OCI-LY7 (cell line): ENCODE measurements at places on chromosomes 7 and 10.

DNA sequence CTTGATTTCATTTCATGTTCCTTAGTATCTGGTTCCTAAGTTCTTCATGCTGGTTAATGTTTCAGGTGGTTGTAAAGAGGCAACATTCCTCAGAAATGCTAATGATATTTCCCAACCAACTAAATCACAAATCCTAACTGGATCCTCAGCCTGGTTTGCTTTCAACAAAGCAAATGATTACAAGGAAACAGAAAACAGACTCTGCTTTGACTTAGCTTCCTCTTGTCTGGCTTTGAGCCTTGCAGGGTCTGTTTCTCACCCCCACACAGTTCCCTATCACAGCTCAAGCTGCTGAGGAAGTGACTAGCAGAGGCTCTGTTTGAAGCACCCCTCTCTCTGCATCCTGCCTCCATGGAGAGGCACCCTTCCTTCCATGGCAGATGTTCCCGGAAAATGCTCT is 130.2 kb upstream of the CTTNBP2 start:
- DNase-seq: no peak

GRCh38 chr10:114905450-114905849 is 32.5 kb upstream of the TRUB1 start:
- no peak for DNase-seq

- no peak for DNase-seq
These were observed 1.2 kb downstream of the PHKG1 start for GRCh38 chr7:56091591-56091990.

- DNase-seq: no peak
These were observed 15.6 kb upstream of the AQP1 start for GRCh38 chr7:30896036-30896435.

DNA sequence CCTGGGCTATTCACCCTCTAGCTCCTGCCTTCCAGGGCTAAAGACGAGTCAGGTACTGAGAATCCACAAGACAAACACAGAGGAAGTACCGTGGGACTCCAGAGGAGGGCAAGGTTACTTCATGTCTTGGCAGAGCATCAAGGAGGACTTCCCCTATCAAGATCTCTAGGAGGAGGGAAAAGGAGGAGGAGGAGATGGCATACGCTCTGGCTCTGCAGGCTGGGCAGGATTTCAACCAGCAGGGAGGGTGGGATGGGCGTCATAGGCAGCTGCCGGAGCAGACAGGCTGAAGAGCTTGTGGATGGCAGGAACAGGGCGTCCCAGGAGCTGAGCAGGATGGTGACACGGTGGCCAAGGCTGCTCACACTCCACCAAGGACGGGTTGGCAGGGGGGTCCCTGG is 21.3 kb downstream of the MDH2 start:
- no peak for DNase-seq
